ENCODE measurements at places on chromosomes 7 and 10.

DNA sequence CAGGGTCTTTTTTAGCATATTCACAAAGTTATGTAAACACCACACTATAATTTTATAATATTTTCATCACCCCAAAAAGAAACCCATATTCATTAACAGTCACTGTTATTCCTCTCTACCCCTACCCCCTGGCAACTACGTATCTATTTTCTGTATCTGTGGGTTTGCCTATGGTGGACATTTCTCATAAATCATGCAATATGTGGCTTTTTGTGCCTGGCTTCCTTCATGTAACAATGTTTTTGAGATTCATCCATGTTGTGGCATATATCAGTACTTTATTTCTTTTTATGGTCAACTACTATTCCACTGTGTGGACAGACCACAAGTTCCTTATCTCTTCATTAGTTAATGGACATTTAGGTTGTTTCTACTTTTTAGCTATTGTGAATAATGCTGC lies 59.1 kb upstream of the PAPSS2 start:
- DNase-seq: no peak

DNA sequence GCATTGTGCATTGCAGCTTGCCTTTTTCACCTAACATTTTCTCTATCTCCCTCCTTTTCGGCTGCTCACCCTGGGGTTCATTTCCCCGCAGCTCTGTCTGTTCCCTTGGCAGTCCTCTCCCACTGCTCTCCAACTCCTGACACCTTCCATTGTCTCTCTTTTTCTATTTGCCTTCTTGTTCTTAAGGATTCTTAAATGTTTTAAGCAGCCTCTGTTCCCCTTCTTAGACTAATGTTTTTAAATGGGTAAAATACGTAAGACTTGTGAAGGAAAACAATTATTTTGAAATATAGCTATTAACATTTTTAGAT lies 19.4 kb downstream of the BMPR1A start:
- no peak for DNase-seq

GRCh38 chr7:140238778-140239652 lies 62.2 kb upstream of the KDM7A start:
- no peak for DNase-seq

- no peak for DNase-seq
These were observed 290.2 kb downstream of the GALNT17 start for GRCh38 chr7:71422104-71422503.

GRCh38 chr7:16559497-16560179 lies 33.0 kb downstream of the LRRC72 start:
- DNase-seq: no peak

GRCh38 chr7:33810356-33810755 lies 95.0 kb upstream of the BMPER start:
- no peak for DNase-seq

DNA sequence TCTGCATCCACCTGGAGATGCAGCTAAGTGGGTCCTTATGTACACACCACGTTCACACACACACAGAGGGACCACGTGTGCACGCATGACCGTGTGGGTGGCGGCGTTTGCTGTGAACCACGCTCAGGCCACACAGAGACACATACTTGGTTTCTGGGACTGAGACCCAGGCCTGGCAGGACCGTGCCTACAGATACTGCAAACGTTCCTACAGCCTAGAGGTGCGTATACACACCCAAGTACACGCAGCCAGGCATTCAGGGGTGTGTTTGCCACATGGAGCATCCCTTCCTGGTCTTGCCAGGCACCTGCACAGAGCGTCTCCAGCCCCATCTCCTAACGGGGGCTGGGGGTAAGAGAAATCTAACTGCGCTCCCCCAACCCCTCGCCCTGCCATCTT lies 49.0 kb upstream of the GTF2IRD1 start:
- DNase-seq: no peak

DNA sequence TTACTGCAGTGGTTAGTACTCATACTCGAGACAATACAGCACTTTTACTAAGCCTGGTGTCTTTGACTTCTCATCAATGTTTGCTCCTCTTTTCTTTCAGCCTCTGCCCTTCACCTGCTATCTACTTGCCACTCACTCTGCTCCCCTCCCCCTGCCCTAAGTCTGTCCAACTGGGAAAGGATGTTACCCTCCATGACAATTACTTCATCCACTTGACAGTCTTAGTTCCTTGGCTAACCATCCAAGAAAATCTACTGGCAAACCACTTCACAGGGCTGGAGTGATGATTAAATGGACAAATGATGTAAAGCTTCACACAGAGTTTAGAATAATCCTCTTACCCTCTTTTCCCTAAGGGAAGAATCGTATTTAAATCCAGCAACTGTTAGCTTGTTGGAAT lies 8.2 kb upstream of the DLD start:
- no peak for DNase-seq

- no peak for DNase-seq
These were observed 21.8 kb upstream of the CDK14 start for GRCh38 chr7:90574146-90574819.

GRCh38 chr7:156230576-156230975 lies 410.0 kb upstream of the RNF32 start:
- DNase-seq: no peak

DNA sequence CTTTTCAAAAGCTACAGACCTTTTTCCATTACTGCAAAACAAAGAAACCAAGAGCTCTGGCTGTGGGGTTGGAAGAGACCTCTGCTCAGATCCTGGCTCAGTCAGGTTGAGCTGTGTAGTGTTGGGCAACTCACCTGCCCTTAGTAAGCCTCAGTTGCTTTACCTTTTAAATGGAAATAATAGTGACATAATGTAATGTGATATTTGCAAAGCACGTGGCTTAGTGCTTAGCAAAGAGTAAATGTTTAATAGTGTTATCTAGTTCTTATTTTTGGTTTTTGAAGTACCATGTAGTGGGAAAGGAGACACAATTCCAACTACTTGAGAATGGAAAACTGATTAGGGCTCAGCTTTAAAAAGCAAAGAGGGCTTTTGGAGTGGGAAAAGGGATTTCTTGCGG lies 100.2 kb downstream of the SVIL start:
- no peak for DNase-seq
